ENCODE measurements at places on chromosomes 16 and 17.

DNA sequence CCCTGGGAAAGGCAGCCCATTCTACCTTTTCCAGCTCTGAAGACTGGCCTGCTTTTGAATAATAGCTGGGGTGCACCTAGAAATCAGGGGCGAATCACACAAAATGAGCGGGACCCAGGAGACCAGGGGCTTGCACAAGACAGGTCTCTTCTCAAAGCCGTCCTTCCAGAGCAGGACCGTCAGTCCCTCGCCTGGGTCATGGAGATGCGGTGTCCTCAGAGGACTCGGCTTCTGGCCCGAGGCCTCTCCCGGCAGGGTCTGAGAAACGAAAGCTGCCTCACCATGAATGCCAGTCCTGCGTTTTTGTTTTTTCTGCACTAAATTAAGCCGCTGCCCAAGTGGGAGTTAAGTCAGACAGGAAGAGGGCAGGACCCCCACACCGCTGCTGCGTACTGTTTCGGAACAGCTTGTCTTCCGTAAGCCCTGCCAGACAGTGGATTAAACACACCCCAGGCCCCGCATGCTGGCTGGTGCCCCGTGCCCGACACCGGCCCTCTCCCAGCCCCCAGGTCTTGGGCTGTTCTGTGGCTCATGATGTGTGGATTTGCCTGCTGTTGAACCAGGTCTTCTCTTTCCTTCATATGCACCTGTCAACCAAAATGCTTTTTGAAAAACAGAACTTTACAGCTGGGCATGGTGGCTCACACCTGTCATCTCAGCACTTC is 142.1 kb upstream of the RPH3AL start:
- DNase-seq, result no peak

DNA sequence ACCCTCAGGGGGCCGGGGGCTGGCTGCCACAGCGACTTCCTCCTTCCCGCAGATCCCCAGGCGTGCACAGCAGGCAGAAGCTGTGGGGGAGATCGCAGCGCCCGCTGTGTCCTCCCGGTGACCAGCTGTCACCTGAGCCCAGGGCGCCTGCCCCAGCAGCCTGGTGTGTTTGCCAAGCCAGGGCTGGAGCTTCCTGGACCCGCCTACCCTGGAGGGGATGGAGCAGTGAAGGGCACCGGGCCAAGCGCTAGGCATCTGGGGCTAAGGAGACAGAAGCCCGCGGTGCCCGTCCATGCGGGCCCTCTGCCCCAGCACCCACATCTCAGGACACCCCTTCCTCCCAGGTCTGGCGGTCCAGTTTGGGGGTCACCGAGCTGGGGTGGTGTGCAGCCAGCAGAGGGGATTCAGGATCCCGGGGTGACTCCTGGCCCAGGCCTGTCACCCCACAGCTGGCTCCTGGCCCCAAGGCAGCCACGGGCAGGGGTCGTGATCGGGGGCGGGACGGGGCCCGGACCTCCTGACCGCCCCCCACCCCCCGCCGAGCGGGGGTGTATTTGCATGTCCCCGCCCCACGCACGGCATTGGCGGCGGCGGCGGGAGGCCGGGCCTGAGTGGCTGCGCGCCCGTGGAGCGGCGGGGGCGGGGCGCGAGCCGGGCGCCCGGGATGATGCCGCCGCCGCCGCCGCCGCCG is at the start of gene RAB26:
Gene RAB26 (plus strand): TSS at position 645 of the 691 bp plus-strand sequence. CDS start 159 bp downstream, outside the sequence.
- DNase-seq, result peak; percentile 28

GRCh38 chr16:89031715-89032659 is 55.0 kb upstream of the CBFA2T3 start:
- peak; percentile 9 for DNase-seq

GRCh38 chr16:16092925-16093627 is 130.2 kb downstream of the ABCC6 start:
- no peak for DNase-seq

DNA sequence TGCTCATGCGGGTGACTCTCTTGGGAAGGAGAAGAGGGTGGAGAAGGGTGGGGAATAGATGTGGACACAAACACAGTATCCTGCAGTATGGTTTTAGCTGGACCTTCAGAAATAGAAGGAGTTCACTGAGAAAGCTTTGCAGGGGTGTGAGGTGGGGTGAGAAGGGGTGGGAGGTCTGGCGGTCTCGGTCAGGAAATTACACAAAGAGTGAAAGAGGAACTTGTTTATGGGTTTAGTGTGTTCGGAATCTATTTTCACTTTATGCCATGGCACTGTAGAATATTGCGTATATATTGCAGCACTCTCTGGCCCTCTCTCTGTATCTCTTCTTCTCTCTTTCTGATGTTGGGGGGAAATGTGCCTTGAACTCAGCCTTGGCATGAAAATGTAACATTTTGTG is 148.2 kb upstream of the GOT2 start:
- DNase-seq, result no peak

DNA sequence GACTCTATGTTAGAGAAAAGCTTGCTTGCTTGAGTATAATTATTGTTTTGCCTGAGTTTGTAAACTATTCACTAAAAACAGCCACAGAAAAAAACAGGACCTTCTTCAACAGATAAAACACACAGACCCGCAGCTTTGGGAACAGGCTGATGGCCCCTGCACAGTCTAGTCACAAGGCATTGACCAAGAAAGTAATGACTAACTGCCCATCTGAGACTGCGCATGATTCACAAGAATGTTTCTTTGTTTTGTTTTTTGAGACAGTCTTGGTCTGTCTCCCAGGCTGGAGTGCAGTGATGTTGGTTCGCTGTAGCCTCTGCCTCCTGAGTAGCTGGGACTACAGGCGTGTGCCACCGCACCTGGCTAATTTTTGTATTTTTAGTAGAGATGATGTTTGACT is 2.8 kb upstream of the ZKSCAN2 start:
- no peak for DNase-seq

- DNase-seq, result no peak
Measured at GRCh38 chr17:7208027-7208571, 11.5 kb downstream of the DLG4 start.

- DNase-seq, result no peak
Measured at GRCh38 chr17:65047941-65048340, 8.6 kb downstream of the GNA13 start.

- DNase-seq, result no peak
Measured at GRCh38 chr17:45338996-45339535, 22.2 kb upstream of the MAP3K14 start.

GRCh38 chr17:30519707-30520106 is 42.5 kb downstream of the GOSR1 start:
- DNase-seq, result no peak

DNA sequence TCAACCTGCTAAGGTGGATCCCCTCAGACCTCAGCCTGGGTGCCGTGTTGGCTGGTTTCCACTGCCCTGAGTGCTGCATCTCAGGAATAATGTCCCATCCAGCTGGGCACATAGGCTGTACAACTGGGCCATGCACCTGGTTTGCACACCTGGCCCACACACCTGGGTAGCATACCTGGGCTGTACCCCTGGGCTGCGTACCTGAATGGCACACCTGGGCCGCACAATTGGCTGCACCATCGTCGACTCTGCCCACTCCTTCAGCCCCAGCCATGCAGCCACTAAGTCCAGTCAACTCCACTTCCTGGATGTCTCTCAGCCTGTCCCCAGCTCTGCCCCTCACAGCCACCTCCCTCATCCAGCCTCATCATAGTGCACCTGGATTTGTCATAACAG is 7.9 kb downstream of the SLC5A10 start:
- no peak for DNase-seq

- peak; percentile 61 for DNase-seq
Measured at GRCh38 chr17:61412143-61412859, 12.7 kb downstream of the TBX2 start.

GRCh38 chr16:64892835-64893785 is 228.8 kb downstream of the CDH11 start:
- DNase-seq, result no peak

DNA sequence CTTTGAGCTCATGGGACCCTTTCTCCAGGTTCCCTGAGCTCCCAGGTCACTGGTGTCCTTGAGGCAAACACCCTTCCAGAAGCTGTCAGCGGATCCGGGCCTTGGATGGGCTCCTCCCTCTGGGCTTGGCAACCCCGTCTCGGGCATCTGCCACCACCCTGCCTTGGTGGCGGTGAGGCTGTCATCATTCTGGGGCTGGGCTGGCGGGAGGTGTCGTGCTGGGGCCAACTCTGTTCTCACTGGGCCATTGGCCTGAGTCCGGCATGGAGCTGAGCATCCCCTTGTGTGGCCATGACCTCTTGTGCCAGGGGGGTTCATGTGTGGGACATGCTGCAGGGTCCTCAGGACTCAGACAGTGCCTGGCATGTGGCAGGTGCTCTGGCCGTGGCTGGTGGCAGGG is 197.6 kb downstream of the LAT start:
- no peak for DNase-seq

GRCh38 chr17:4580291-4580690 is 4.0 kb upstream of the SMTNL2 start:
- DNase-seq, result no peak

DNA sequence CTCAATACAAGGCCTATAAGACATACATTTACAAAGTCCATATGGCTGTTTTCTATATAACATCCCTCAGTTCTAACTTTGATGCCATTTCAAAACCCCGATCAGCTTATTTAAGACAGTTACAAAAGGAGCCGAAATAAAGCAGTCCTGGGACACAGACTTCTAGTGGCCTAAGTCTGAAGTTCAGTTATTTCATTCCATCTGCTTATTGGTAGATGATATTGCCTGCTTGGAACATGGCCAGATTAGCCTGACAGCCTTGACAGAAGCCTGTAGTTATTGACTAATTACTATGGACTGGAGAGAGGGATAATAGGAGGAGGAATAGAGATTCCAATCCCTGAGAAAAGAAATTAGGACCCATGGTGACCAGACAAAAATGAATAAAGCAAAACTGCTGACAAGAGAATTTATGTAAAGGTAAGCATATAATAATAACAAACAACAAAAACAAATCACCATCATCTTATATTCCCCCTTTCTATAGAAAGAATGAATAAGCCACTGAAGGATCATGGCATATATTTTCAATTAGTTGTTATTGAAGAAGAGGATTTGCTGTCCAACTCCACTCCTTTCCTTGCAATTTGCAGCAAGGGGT is 206.3 kb upstream of the TOM1L1 start:
- DNase-seq, result no peak

DNA sequence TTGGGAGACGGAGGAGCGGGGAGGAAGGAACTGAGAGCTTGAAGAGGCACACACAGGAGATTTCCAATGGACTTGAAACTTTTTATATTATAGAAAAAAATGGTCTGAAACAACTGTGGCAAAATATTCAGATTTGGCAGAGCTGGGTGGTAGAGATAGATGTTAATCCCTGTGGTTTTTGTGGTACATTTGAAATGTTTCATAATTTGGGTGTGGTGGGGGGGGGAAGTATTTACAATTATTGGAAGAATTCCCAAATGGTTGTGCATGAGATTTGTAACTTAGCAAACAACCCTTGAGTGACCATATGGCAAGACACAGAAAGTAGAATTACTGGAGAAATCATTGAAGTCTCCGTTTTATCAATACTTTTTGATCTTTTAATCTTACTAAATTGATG is 588.8 kb upstream of the PSMD7 start:
- no peak for DNase-seq

GRCh38 chr16:19172098-19172780 is 4.2 kb downstream of the SYT17 start:
- DNase-seq, result no peak

GRCh38 chr17:81400154-81400977 is 5.1 kb downstream of the BAHCC1 start:
- no peak for DNase-seq

DNA sequence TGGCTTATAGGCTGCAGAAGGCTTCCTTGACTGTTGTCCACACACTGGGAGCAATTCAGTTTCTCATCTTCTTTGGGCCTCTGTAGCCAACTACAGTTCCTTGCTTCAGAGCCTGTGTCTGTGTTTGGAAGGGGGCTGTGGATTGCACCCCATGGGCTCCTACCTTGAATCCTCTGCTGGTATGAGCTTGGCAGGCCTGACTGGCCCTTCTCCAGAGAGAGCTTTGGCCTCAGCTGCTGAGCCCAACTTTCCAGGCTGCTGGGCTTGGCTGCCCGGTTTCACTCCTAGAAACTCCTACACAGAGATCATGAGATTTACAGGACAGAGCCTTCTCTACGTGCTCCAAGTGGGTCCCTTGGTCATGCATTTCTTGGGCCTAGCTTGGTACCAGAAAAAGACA is 354.4 kb downstream of the SNX29 start:
- no peak for DNase-seq

DNA sequence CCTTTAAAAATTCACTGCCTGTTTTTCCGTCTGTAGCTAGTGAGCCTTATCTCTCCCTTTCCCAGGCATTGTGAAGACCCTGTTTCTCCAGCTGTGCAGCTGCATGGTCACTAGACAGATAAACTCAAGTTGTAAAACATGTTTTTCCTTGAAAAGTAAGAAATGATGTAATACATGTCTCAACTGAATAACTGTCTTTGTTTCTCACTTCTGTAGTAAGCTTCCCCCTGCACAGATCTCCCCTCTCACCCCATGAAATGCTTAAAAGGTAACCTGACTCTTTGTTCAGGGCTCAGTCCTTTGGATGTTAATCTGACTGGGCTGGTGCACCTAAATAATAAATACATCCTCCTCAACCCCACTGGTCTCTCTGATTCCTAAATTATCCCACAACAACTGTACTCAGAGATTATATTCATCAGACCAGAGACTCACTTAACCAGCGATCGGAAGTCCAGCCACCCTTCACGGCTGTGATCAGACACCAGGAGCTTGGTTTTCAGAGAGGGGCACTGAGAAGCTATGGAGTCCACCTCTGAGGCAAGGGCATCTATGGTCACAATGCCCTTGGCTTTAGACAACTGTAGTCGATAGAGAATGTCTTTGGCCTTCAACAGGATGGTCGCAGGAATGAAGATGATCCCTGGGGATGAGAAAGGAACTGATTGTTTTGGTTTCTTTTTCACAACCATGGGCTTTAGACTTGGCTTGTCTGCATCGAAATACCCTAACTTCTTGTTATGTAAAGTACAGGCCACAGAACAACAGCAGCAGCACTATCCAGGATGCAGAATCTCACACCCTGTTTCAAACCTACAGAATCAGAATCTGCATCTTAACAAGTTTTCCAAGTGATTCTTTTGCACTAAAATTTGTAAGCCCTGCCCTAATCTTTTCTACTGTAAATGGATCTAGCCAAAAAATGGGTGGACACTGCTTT is 15.4 kb downstream of the ACSM1 start:
- DNase-seq, result no peak

DNA sequence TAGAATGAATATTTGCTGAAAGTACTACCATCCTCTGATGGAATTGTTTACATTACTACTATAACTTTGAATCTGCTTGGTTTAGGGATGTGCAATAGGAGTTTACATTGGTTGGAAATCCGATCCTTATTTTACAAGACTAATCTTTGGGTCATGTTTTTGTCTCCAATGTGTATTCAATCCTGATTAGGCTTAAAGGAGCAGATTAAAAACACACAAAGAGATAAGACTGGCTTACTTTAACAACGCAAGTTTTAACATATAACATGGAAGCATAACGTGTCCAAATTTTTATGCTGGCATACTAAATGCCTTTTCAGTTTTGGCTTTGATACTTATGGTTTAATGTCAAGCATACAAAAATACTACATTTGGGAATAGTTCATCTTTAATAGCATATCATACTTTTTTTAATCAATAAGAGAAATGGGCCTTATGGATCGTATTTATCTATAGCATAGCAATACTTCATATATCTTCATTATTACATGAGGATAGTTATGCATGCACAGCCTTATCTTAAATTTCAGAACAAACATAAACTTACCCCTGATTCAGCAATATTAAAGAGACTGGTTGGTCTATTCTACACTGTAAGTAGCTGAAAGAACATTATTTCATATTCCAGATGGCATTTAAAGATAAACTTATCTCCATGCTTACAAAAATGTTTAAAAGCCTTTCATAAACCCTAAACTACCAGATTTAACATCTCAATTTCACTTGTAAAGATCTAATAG is 69.9 kb upstream of the NACA2 start:
- DNase-seq, result no peak

- DNase-seq, result peak; percentile 48
Measured at GRCh38 chr16:88619859-88620815, 18.2 kb upstream of the IL17C start.

Measured in stimulated activated CD8-positive, alpha-beta memory T cell treated with anti-CD3 and anti-CD28 coated beads, Interleukin-2, amount 100 ng/mL, for 1 hour (primary cell).